ENCODE measurements at places on chromosomes 11 and 22.

GRCh38 chr11:35061516-35062440, 77.2 kb upstream of the CD44 start:
- peaks cover 11% of the 10 kb centered on the region for H3K4me1 ChIP-seq
- no peak for DNase-seq
- no peak overlapping the region for H3K4me3 ChIP-seq
- no peaks in the 10 kb centered on the region for H3K27me3 ChIP-seq

DNA sequence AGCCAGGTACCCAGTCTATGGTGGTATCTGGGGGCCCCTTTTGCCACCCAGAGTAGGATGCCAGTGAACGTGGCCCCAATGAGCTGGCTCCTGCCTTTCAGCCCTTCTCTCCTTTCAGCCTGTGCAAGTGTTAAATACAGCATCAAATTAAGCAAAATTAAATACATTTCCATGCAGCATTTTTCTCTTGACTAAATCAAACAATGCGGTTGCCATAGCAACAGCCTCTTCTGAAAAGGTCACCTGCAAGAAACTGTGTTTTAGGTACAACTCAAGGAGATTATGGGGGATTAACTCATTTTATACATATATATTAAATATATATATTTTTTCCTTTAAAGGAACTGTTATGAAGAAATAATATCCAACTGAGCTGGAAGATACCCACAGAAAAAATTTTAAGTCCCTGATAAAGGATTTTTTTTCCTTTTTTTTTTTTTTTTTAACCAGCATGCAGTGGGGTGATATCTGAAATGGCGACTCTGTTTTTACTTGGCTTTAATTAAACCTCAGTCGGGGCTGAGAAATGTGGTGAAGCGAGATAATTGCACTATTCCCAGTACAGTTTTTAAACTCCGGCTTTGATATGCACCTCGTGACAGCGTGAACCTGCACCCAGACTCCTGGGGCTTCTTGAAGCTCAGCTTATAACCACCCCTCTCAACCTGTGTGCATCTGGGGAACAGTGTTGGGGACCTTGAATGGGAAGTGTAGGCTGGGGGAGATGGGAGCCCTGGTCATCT, 115.3 kb downstream of the PKNOX2 start:
- H3K4me3 ChIP-seq = no peak overlapping the region
- no peaks in the 10 kb centered on the region for H3K4me1 ChIP-seq
- DNase-seq = no peak
- no peak overlapping the region for H3K27ac ChIP-seq

DNA sequence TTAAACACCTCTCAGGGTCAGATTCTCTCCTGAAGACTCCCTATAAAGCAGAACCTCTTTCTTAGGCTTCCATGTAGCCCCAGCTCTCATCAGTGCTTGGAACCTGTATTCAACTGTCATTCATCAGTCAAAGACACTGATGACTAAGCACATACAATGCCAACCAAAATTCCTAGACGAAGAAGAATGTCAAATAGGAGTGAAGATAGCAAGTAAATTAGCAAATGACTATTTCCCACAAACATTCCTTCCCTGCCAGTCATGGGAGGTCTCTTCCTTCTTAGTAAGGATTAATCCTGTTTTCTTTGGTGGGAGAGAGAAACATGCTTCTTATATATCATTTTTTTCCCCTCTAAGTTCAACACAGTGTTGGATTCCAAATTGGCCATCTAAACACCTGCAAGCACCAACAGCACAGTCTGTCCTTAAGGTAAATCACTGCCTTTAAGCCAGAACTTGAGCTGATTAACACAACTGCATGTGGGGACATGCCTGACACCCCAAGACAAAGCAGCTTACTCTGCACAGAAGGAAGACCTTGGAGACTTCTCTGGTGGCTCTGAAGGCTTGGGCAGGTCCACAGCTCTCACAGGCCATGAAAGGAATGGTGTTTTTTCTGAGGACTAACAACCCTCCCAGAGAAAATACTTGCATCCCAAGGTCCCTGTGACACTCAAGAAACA, 47.5 kb upstream of the ME3 start:
- no peak overlapping the region for H3K4me3 ChIP-seq
- H3K27me3 ChIP-seq = no peaks in the 10 kb centered on the region
- H3K36me3 ChIP-seq = no peaks in the 10 kb centered on the region
- peak; percentile 85 for DNase-seq
- peak overlapping the region; percentile 59 for H3K27ac ChIP-seq

- no peak overlapping the region for H3K27ac ChIP-seq
- H3K36me3 ChIP-seq = peaks cover 4% of the 10 kb centered on the region
- no peak overlapping the region for H3K4me3 ChIP-seq
- H3K27me3 ChIP-seq = no peaks in the 10 kb centered on the region
Observed at GRCh38 chr22:31537019-31537535, 40.7 kb downstream of the SFI1 start.

GRCh38 chr22:44136112-44136511, 44.6 kb upstream of the PARVG start:
- no peak overlapping the region for H3K4me3 ChIP-seq
- no peak for DNase-seq
- H3K36me3 ChIP-seq = peaks cover 27% of the 10 kb centered on the region
- no peaks in the 10 kb centered on the region for H3K4me1 ChIP-seq

GRCh38 chr11:123653827-123654565, 428 bp downstream of the SCN3B start:
- H3K4me1 ChIP-seq = no peaks in the 10 kb centered on the region
- peak; percentile 34 for DNase-seq
- no peak overlapping the region for H3K27ac ChIP-seq
- peak overlapping the region; percentile 75 for H3K4me3 ChIP-seq
- H3K36me3 ChIP-seq = no peaks in the 10 kb centered on the region

GRCh38 chr22:44683237-44683636, 18.8 kb upstream of the PRR5 start:
- H3K4me1 ChIP-seq = peaks cover 20% of the 10 kb centered on the region
- H3K27me3 ChIP-seq = no peaks in the 10 kb centered on the region
- DNase-seq = no peak
- H3K4me3 ChIP-seq = no peak overlapping the region
- H3K27ac ChIP-seq = no peak overlapping the region

DNA sequence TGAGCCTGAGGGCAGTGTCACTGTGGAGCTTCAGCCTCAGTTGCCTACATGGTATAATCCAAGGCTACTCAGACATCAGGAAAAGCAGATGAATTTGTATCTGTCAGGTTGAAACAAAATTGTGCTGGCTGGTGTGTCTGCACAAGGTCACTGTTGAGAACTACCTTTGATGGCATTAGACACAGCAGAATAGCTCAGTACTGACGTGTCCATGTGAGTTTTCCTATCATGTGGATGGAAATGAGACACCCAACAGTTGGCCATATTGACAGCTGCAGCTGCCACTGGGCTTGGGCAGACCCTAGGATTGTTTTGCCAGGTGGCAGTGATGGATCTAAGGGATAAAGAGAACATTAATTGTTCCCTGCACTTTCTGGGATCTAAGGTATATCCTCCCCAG, 15.8 kb downstream of the CCDC134 start:
- H3K27me3 ChIP-seq = no peaks in the 10 kb centered on the region
- H3K27ac ChIP-seq = no peak overlapping the region
- no peak for DNase-seq
- no peaks in the 10 kb centered on the region for H3K4me1 ChIP-seq
- H3K4me3 ChIP-seq = no peak overlapping the region

DNA sequence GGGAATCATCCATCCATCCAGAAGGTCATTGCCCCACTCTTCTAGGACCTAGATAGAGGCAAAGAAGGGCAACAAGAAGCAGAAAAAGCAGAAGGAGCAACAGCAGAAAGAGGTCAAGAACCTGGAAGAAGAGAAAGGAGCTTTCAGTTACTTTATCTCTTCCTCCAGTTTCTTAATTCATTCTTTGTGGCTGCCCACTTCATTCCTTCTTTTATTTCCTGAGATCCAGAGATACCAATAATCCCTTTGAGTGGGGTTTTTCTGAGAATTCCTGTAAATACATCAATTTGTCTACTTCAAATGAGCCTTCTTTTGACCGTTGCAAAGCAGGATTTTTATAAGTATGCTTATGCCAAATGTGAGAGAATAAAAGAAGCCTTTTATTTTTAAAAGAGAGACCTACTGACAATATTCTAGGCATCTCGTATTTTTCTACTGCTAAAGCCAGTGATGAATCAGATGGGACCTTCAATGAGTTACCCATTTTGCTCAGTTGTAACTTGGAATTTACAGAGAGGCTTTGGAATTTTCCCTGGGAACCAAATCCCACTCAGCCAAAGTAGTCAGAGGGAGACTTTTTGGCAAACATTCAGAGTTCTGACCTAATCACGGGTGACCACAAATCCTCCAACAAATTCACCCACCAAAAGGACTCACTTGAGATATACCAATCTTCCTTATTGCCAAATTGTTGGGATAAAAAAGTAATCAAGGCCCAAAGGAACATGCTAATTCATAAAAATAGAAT, 54.9 kb downstream of the ZC3H12C start:
- no peak overlapping the region for H3K4me3 ChIP-seq
- H3K27ac ChIP-seq = no peak overlapping the region
- peaks cover 3% of the 10 kb centered on the region for H3K36me3 ChIP-seq
- peaks cover 8% of the 10 kb centered on the region for H3K4me1 ChIP-seq
- peak; percentile 92 for DNase-seq

GRCh38 chr11:13550761-13551160, 55.0 kb upstream of the PTH start:
- H3K4me1 ChIP-seq = no peaks in the 10 kb centered on the region
- no peaks in the 10 kb centered on the region for H3K27me3 ChIP-seq
- DNase-seq = no peak
- H3K36me3 ChIP-seq = no peaks in the 10 kb centered on the region
- H3K27ac ChIP-seq = no peak overlapping the region

GRCh38 chr22:48699511-48699910, 1128.2 kb downstream of the BRD1 start:
- no peaks in the 10 kb centered on the region for H3K4me1 ChIP-seq
- no peak for DNase-seq
- H3K36me3 ChIP-seq = no peaks in the 10 kb centered on the region
- H3K27me3 ChIP-seq = no peaks in the 10 kb centered on the region
- H3K27ac ChIP-seq = no peak overlapping the region
- H3K4me3 ChIP-seq = no peak overlapping the region

DNA sequence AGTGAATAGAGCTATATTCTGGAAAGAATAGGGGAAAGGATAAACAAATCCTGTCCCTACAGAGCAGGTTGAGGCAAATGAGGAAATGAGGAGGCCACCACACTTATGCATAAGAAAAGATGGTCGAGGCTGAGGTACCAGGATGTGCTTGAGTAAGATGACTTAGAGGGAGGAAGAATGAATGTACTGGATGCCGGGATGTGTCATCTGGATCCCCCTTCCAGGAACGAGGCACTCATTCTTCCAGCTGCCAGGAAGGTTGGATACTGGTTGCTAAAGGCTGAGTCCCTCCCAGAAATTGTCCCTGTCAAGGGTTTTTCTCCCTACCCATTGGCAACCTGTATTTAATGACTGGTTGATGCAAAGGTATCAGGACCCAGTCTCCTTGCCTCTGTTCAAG, 31.1 kb upstream of the SYT9 start:
- no peaks in the 10 kb centered on the region for H3K36me3 ChIP-seq
- H3K27me3 ChIP-seq = no peaks in the 10 kb centered on the region
- H3K27ac ChIP-seq = no peak overlapping the region
- no peak for DNase-seq
- no peak overlapping the region for H3K4me3 ChIP-seq

DNA sequence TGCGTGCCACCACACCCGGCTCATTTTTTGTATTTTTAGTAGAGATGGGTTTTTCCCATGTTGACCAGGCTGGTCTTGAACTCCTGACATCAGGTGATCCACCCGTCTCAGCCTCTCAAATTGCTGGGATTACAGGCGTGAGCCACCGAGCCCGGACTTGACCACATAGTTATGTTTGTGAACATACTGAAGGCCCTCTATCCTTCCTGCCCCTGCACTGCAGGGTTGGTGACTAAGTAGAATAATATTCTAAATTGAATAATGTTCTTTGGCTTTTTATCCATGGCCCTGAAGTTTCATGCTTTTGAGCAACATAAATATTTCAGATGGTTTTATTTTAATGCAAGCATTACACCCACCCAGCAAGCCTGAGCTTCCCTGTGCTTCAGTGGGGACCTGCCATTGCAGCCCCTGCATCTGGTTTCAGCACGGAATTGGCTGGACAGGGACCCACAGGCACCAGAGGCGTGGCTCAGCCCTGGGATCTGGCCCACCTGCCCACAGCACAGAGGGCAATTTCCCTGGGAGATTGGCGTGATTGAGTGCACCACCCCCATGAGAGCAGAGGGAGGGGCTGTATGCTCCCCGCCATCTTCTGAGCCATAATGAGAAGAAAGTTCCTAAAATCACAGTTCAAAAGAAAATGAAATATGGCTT, 460.5 kb downstream of the BRD1 start:
- no peak for DNase-seq
- H3K4me1 ChIP-seq = no peaks in the 10 kb centered on the region
- H3K27me3 ChIP-seq = no peaks in the 10 kb centered on the region
- H3K4me3 ChIP-seq = no peak overlapping the region

DNA sequence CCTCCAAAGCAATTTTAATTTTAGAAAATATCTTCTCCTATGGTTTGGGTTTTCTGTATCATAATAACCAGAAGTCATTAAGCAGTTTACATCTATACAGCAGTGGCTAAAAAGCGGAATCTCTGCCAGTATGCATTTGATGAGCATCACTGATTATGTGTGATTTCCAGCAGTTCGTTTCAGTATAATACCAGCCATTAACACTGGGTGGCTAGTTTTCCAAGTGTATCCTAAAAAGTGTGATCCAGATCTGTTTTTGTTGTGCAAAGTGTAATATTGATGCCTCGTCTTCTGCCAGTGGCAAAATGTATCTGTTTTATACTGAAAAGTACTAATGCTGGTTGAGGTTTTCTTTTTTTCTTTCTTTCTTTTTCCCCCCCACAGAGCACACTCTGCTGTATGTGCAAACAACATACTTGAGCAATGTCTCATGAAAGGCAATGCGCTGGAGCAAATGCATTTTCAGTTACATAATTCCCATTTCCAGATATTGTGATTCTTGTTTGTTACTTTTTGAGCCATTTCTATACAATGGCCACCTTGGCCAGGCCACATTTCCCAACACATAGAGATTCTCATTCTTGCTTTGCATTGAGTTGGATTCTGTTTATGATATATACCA, 64.2 kb downstream of the SLC36A4 start:
- H3K27me3 ChIP-seq = no peaks in the 10 kb centered on the region
- H3K36me3 ChIP-seq = no peaks in the 10 kb centered on the region
- no peak overlapping the region for H3K27ac ChIP-seq
- H3K4me3 ChIP-seq = no peak overlapping the region
- DNase-seq = peak; percentile 82
